ENCODE measurements at places on chromosomes 7 and 10. TPM values are rescaled to one million over a fixed set of nuclear protein-coding genes. Genes with fewer than 3 reads are reported as not detected.

The RPA3 gene
- polyA plus RNA-seq: 60.0 TPM

DNA sequence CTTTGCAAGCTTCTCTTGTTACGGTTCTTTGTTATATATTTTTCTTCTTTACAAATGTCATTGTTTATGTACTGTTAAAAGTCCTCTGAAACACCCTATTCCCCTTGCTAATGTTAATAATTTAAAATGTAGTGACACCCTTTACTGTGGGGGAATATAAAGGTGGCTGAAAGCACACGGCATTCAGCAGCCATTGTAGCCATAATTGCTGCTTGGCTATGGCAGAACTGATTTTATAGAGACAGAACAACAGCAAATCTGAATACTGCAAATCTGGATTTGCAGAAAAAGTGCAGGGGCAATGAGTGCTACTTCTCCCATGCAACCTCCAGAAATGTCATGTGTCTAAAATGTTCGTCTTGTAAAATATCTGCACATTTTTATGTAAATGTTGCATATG, 3.7 kb upstream of the WASL start:
- DNase-seq: no peak

DNA sequence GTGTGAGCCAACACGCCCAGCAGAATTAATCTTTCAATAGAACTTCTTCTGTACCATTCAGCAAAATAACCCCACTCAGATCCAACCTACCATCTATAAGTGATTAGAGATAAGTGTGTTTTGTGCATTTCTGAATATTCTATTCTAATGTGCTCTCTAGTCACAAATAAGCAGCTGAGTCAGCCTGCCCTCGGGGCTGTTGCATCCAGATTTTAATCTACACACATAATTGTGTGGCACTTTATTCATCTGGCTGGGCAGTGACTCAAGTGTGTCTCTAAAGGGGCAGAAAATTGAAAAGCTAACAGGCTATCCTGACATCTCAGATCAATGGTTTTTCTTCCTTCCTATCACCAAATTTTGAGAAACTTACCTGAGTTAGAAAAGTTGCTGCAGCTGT, 60.3 kb downstream of the PRR15 start:
- no peak for DNase-seq

DNA sequence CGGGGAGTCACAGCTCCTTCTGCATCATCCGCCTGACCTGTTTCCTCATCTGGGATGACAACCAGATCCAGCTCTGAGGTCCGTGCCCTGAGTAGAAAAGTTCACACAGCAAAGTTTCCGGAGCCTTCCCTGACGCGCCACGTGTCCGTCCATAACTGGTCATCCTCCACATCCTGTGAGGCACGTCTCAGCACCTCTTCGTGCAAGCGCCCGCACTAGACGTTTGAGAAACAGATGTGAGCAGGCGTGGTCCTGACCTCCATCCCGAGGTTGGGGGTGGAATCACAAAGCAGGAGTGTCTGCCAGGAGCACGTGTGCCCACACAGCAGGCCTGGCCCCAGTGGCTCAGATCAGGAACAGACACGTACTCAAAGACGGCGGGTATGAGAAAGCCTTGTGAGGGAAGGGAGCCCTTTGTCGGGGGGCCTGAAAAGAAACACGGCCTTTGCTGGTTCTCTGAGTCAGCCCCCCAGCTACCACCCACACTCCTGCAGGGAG, 520.8 kb downstream of the DNAJB6 start:
- no peak for DNase-seq

DNA sequence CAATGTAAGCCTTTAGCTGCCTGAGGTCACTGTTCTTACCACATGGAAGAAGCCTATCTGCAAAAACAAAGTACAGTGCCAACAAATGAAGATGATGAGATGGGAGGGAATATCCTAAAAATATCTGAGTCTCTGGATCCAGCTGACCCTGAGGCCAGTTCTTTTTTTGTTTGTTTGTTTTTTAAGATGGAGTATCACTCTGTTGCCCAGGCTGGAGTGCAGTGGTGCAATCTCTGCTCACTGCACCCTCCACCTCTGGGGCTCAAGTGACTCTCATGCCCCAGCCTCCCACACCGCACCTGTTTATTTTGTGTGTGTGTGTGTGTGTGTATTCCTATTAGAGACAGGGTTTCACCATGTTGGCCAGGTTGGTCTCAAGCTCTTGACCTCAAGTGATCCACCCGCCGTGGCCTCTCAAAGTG, 44.9 kb downstream of the HYCC1 start:
- no peak for DNase-seq

GRCh38 chr10:73366381-73367298, 8.0 kb upstream of the CFAP70 start:
- DNase-seq: no peak

GRCh38 chr7:157938211-157938610, 601.4 kb downstream of the DNAJB6 start:
- DNase-seq: no peak

DNA sequence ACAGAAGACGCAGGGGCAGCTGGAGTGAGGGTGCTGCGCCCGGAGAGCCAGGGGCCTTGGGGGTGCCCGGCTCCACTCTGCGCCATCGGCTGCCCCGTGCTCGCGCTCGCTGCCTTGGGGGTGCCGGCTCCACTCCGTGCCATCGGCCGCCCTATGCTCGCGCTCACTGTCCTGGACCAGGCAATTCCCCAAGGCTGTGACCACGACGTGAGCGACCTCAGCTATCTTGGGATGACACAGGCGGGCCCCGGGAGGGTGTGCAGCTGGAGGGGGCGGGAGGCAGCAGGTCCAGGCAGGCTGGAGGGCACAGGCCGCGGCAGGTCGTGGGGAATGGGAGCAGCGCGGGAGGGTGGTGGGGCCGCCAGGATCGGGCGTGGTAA, 29.7 kb downstream of the CYP2W1 start:
- DNase-seq: no peak

DNA sequence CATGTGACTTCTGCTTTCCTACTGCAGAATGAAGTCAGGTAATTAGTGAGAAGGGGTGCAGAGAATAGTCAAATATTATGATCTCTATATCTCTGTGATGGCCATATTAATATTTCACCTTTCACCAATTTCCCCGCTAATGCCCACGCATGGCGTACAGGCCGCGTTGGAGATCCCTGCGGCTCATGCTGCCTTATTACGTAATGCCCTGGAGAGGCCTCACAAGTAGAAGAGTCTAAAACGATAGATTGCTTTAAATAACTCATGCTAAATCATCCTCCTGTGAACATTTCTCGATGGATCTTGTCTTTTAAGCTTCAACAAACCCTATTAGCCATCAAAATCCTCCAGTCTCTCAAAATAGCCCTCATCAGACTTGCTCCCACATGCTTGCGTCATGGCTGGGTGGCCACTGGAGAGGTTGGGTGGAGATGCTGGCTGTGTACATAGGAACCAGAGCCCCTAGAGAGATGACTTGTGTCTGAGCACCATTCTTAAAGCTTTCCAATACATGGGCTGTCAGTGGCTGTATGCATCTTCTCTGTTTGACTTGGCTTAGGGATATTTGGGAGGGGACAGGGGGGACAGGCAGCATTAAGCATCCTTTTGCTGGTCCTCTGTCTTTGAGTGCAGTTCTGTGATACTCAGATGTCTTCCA, 79.5 kb upstream of the INSYN2A start:
- DNase-seq: no peak

The TMEM229A gene
- 0.08 TPM for polyA plus RNA-seq

GRCh38 chr7:55521512-55521911, 50.8 kb downstream of the VOPP1 start:
- DNase-seq: no peak

GRCh38 chr7:154640266-154640865, 362.6 kb downstream of the PAXIP1 start:
- DNase-seq: no peak

The SPDYE6 gene
- polyA plus RNA-seq: 6.7 TPM

DNA sequence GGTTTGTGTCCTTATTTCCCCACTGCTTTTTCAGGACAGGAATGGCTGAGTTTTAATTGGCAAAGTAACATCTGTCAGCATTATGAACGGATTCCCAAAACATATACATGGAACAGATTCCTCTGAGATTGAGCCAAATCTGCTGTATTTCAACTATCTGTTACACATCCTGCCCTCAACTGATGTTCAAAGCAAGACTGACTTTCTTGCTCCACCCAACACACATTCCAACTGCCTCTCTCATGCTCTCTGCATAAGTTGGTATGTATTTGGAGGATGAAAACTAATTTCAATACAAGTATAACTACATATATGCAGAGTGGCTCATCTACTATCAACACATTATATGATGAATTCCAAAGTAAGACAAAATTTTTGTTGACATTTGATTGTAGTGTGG, 342.2 kb downstream of the GATA3 start:
- DNase-seq: no peak

DNA sequence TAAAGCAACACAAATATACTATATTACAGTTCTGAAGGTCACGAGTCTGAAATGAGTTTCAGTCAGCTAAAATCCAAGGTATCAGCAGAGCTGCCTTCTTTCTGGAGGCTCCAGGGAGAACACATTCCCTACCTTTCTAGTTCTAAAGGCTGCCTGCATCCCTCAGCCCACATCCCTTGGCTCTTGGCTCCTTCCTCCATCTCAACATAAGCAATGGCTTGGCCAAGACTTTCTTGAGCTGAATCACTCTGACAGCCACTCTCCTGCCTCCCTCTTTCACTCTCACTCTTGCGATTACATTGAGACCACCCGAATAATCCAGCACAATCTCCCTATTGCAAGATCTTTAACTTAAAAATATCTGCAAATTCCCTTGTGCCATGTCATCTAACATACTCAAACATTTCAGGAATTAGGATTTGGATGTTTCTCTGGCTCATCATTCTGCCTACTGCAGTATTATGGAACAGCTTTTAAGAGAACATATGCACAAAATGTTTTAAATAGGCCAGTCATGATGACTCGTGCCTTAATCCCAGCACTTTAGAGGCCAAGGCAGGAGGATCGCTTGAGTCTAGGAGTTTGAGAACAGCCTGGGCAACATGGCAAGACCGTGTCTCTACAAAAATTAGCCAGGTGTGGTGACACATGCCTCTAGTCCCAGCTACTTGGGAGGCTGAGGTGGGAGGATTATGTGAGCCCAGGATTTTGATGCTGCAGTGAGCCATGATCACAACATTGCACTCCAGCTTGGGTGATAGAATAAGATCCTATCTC, 144.2 kb upstream of the VSTM2A start:
- DNase-seq: no peak

- no peak for DNase-seq
Measured at GRCh38 chr10:86795353-86795752, 38.9 kb downstream of the BMPR1A start.

- no peak for DNase-seq
Measured at GRCh38 chr10:92890471-92890870, 42.2 kb downstream of the EXOC6 start.

The UNCX gene
- polyA plus RNA-seq: 6.6 TPM

All from left renal cortex interstitium (tissue), 4 donors.